H7 (cell line): ENCODE measurements at places on chromosomes 11 and 22.

GRCh38 chr11:86671531-86672006, 847 bp downstream of the ME3 start:
- peak; percentile 66 for DNase-seq

- DNase-seq, result no peak
These were observed 94.4 kb upstream of the ALX4 start for GRCh38 chr11:44404301-44404700.

GRCh38 chr11:86115542-86116385, 46.9 kb upstream of the PICALM start:
- DNase-seq, result no peak

- DNase-seq, result no peak
These were observed 1679.3 kb downstream of the LRRC4C start for GRCh38 chr11:39780131-39780530.

DNA sequence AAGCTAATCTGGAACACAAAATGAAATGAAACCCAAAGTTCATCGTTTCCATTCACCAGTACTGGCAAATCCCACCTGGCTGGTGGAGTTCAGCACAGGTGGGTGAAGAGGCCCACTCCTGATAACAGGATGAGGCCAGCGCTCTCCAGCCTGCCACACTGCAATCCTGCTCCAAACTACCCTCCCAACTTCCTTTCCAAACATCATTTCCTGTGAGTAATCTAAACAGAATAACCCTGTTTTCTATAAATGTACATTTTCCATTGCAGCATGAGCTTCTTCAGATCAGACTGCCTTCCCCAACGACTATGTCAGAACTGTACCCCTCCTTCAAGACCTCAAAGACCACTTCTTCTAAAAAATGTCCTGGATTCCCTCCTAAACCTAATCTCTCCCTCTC, 15.9 kb upstream of the NFRKB start:
- DNase-seq, result no peak

DNA sequence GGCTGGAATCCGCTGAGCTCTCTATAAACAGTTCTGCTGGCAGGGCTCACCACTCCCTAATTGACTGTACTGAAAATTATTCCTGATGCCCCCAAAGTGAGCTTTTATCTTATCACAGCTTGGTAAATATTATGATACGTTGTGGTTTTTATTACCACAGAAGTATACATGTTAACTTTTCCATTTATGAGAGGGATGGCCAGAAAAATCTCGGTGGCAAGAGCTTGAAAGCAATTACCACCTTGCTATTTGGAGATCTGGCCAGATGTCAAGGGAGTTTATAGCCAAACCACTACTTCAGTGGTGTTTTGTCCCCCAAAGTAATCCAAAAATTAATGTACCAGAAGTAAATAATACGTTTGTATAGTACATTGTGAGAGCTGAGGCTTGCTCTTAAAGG, 75.4 kb upstream of the RCN1 start:
- no peak for DNase-seq

- DNase-seq, result no peak
These were observed 41.1 kb upstream of the CHRNA10 start for GRCh38 chr11:3712274-3712673.
